ENCODE measurements at places on chromosomes 1 and 21.

DNA sequence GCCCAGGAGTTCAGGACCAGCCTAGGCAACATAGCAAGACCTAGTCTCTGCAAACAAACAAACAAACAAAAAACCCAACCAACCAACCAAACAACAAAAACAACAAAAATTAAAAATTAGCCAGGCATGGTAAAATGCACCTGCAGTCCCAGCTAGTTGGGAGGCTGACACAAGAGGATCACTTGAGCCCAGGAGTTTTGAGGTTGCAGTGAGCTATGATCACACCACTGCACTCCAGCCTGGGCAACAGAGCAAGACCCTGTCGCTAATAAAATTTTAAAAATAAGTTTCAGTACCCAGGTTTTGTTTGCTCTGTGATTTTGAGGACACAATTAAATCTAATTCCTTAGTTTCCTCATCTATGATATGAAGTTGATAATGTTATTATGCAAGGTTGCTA lies 201.3 kb downstream of the SLC45A1 start:
- peaks cover 14% of the 10 kb centered on the region for H3K4me1 ChIP-seq
- DNase-seq: no peak
- H3K36me3 ChIP-seq: no peaks in the 10 kb centered on the region
- H3K27ac ChIP-seq: no peak overlapping the region
- no peaks in the 10 kb centered on the region for H3K27me3 ChIP-seq

DNA sequence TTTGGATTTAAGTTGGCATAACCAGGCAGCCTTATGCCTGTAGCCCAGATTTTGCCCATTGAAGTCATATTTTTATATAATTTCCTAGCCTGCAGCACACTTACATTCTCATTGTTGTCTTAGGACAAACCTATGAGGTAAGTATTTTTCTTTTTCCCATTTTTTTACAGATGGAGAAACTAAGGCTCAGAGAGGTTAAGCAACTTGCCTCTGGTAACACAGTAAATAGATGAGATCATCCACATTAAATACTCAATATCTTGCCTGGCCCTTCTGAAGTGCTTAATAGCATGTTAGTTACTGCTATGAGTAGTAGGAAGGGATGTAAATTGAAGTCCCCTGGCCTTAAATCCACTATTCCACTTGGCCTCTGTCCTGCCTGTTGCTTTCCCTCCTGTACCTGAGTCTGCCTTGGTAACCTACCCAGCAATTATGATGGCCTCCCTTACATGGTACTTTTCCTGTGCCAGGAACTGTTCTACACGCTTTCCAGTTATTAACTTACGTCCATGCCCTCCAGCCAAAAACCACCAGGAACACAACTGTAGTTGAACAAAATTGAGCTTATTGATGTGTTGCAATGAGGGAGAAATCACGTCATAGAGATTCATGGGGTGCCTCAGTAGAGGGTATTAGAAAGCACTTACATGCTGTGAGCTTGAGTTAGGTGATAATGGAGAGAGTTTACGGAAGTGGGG lies 111.6 kb upstream of the FGGY start:
- no peak for DNase-seq
- H3K27me3 ChIP-seq: no peaks in the 10 kb centered on the region
- no peaks in the 10 kb centered on the region for H3K36me3 ChIP-seq
- no peak overlapping the region for H3K27ac ChIP-seq

DNA sequence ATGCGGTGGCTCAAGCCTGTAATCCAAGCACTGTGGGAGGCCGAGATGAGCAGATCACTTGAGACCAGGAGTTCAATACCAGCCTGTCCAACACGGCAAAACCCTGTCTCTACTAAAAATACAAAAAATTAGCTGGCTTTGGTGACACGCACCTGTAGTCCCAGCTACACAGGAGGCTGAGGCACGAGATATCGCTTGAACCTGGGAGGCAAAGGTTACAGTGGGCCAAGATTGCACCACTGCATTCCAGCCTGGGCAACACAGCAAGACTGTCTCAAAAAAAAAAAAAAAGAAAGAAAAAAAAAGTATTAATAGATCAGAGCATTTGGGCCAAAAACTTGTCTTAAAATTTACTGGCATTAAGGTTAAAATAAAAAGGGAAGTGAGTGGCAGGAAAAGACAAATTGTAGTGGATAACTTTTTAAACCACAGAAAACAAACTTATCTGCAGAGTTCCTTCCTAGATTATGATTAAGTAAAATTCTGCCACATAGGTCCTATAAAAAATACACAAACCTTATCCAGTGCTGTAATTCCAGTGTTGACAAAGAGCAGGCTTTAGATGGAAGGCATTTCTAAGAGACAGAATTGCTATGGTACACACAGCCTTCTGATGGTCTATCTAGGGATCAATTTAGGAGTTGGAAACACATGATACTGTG lies 53.3 kb downstream of the EIF4G3 start:
- no peaks in the 10 kb centered on the region for H3K27me3 ChIP-seq
- no peaks in the 10 kb centered on the region for H3K36me3 ChIP-seq
- no peak overlapping the region for H3K27ac ChIP-seq
- no peak for DNase-seq
- no peak overlapping the region for H3K4me3 ChIP-seq
- H3K4me1 ChIP-seq: no peaks in the 10 kb centered on the region

DNA sequence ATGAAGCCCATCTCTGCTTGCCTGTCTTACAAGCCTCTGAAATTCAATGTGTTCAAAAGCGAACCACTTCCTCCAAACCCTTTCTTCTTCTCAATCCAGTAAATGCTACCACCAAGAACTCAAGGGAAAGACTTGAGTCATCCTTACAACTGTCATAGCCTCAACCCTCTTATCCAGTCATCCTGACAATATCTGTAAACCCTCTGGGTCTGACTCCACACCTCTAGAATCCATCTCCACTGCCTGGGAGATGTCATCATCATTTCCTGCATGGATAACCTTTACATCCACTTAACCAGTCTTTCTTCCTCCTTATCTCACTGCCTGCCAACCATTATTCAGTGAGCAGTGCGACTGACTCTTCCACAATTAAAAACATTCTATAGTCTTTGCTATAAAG lies 441.1 kb downstream of the SETD4 start:
- no peaks in the 10 kb centered on the region for H3K27me3 ChIP-seq
- DNase-seq: no peak
- no peak overlapping the region for H3K27ac ChIP-seq

- no peak overlapping the region for H3K27ac ChIP-seq
- H3K27me3 ChIP-seq: peaks cover 11% of the 10 kb centered on the region
- peaks cover 24% of the 10 kb centered on the region for H3K4me1 ChIP-seq
- no peak overlapping the region for H3K4me3 ChIP-seq
Observed at GRCh38 chr1:245158913-245159312, 4.1 kb downstream of the KIF26B start.

DNA sequence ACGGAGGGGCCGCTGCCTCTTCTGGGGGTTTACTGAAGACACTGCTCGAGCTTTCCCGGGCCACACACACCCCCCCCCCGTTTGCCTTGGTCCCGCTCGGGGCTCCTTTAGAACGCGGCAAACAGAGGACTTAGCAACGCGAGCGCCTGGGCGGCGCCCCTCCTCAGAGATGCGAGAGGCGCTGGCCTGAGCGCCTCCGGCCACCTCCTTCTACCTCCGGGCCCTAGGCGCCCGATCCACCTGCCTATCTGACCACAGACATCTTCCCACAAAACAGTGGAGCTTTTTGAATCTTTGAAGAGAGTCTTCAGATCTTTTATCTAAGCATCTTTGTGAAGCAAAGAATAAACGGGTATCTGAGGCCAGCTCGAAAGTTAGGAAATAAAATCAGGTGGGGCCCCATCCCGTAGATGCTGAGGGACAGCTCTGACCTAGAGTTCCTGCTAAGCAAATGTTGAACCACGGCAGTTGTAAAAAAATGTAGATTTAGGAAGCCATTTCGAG lies 436 bp upstream of the TTLL7 start:
- peak overlapping the region; percentile 71 for H3K4me3 ChIP-seq
- peaks cover 8% of the 10 kb centered on the region for H3K27me3 ChIP-seq
- peaks cover 5% of the 10 kb centered on the region for H3K4me1 ChIP-seq
- H3K36me3 ChIP-seq: no peaks in the 10 kb centered on the region
- H3K27ac ChIP-seq: no peak overlapping the region

GRCh38 chr1:150563340-150564038 lies 14.3 kb downstream of the ADAMTSL4 start:
- no peaks in the 10 kb centered on the region for H3K36me3 ChIP-seq
- peak overlapping the region; percentile 92 for H3K27ac ChIP-seq
- H3K4me3 ChIP-seq: peak overlapping the region; percentile 74
- H3K4me1 ChIP-seq: peaks cover 76% of the 10 kb centered on the region

- no peaks in the 10 kb centered on the region for H3K4me1 ChIP-seq
- H3K36me3 ChIP-seq: no peaks in the 10 kb centered on the region
Observed at GRCh38 chr1:192986110-192986747, 72.9 kb downstream of the UCHL5 start.

DNA sequence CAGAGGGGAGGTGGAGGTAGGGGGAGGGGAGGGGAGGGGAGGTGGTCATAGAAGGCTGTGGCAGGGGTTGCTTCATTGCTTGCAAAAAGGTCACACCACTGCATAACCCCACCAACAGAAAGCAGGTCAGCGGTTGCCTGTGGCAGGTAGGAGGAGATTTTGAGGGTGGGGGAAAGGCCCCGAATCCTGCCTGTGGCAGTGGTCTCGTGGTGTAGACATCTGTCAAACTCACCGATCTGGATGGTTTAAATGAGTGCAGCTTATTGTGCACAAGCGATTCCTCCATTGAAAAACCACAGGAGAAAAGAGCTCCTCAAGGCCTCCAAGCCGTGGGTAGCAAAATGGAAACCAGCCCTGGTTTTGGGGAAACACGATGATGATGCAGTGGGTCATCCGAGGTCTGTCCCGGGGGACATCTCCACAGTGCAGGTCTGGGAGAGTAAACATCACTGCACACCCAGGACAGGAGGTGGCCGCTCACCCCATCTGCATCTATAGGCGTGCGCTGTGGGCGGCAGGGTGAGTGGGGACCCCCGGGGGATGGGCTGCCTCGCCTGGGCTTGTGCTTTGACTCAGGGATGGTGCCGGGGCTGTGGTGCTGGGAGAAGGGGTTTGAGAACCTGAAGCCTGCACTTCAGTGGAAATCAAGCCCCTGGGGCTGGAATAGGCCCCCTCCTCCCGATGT lies 112.3 kb downstream of the CRYAA start:
- H3K4me3 ChIP-seq: no peak overlapping the region
- DNase-seq: no peak
- no peaks in the 10 kb centered on the region for H3K36me3 ChIP-seq
- no peaks in the 10 kb centered on the region for H3K27me3 ChIP-seq

- H3K4me1 ChIP-seq: no peaks in the 10 kb centered on the region
- no peaks in the 10 kb centered on the region for H3K36me3 ChIP-seq
- H3K27ac ChIP-seq: no peak overlapping the region
- H3K4me3 ChIP-seq: no peak overlapping the region
- H3K27me3 ChIP-seq: no peaks in the 10 kb centered on the region
Observed at GRCh38 chr1:209692745-209693504, 11.7 kb upstream of the HSD11B1 start.

GRCh38 chr1:42136466-42136865 lies 16.7 kb upstream of the GUCA2B start:
- H3K27ac ChIP-seq: no peak overlapping the region
- no peak for DNase-seq
- no peak overlapping the region for H3K4me3 ChIP-seq
- no peaks in the 10 kb centered on the region for H3K4me1 ChIP-seq
- no peaks in the 10 kb centered on the region for H3K36me3 ChIP-seq

- no peak overlapping the region for H3K27ac ChIP-seq
- DNase-seq: no peak
- H3K36me3 ChIP-seq: peaks cover 39% of the 10 kb centered on the region
- no peaks in the 10 kb centered on the region for H3K27me3 ChIP-seq
- no peak overlapping the region for H3K4me3 ChIP-seq
Observed at GRCh38 chr1:201147396-201148015, 6.8 kb downstream of the TMEM9 start.

- H3K36me3 ChIP-seq: peaks cover 19% of the 10 kb centered on the region
- H3K27me3 ChIP-seq: no peaks in the 10 kb centered on the region
- no peak overlapping the region for H3K4me3 ChIP-seq
- H3K27ac ChIP-seq: no peak overlapping the region
- H3K4me1 ChIP-seq: no peaks in the 10 kb centered on the region
- no peak for DNase-seq
Observed at GRCh38 chr1:53255031-53255430, 16.7 kb upstream of the MAGOH start.

DNA sequence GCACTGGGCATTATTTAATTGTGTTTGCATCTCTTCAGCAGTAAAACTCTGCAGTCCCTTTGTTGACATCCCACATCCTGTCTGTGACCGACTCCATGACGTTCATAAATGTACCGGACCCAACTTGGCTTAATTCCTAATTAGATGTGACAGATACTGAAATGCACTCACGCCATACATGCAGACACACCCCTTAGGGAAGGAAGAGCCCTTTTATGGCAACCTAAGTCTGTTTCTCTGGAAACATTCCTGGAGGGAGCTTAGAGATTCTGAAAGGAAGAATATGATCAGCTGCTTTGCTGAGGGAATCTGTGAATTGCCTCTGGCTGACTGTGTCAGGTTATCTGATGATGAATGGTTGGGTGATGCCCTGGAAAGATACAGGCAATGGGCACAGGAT lies 33.4 kb downstream of the ADAMTS5 start:
- H3K27me3 ChIP-seq: no peaks in the 10 kb centered on the region
- no peaks in the 10 kb centered on the region for H3K36me3 ChIP-seq
- no peak for DNase-seq
- no peak overlapping the region for H3K27ac ChIP-seq
- no peak overlapping the region for H3K4me3 ChIP-seq

- H3K27me3 ChIP-seq: no peaks in the 10 kb centered on the region
- H3K27ac ChIP-seq: peak overlapping the region; percentile 64
- peaks cover 35% of the 10 kb centered on the region for H3K4me1 ChIP-seq
- DNase-seq: no peak
Observed at GRCh38 chr1:160665330-160666078, 18.7 kb upstream of the SLAMF1 start.

DNA sequence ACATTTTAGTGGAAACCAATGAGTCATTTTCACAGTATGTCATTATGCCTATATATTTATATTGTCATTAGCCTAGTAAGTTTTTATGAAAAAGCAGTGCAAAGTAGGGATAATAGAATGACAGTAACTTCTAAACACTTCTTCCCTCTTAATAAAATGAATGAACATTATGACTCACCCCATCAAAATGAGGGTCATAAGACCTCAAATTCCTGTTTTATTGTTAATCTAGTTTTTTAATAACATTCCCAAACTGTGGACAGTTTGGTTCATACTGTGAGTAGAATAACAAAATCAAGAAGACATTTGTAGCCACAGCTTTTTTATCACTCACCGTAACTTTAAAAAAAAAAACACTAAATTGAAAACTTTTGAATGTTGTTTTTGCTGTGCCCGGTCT lies 160.5 kb downstream of the LRRC40 start:
- no peaks in the 10 kb centered on the region for H3K27me3 ChIP-seq
- H3K4me1 ChIP-seq: no peaks in the 10 kb centered on the region
- no peaks in the 10 kb centered on the region for H3K36me3 ChIP-seq

DNA sequence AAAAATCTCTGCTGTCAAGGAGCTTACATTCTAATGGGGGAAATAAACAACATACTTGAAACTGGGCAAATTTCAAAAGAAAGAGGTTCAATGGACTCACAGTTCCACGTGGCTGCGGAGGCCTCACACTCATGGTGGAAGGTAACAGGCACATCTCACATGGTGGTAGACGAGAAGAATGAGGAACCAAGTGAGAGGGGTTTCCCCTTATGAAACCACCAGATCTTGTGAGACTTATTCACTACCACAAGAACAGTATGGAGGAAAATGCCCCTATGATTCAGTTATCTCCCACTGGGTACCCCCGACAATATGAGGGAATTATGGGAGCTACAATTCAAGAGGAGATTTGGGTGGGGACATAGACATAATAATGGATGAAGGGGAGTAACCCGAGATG lies 226.4 kb downstream of the ZP4 start:
- H3K4me1 ChIP-seq: no peaks in the 10 kb centered on the region
- no peak overlapping the region for H3K27ac ChIP-seq
- no peak overlapping the region for H3K4me3 ChIP-seq
- no peaks in the 10 kb centered on the region for H3K36me3 ChIP-seq
